ENCODE measurements at places on chromosomes 5 and 9.

- no peak for DNase-seq
Observed at GRCh38 chr9:133711428-133712220, 26.5 kb downstream of the SARDH start.

GRCh38 chr5:96978812-96979449 lies 43.1 kb downstream of the LNPEP start:
- DNase-seq, result no peak

- DNase-seq, result no peak
Observed at GRCh38 chr5:51392689-51393199, 9.5 kb downstream of the ISL1 start.

- DNase-seq, result no peak
Observed at GRCh38 chr5:170307575-170308465, 10.2 kb upstream of the LCP2 start.

DNA sequence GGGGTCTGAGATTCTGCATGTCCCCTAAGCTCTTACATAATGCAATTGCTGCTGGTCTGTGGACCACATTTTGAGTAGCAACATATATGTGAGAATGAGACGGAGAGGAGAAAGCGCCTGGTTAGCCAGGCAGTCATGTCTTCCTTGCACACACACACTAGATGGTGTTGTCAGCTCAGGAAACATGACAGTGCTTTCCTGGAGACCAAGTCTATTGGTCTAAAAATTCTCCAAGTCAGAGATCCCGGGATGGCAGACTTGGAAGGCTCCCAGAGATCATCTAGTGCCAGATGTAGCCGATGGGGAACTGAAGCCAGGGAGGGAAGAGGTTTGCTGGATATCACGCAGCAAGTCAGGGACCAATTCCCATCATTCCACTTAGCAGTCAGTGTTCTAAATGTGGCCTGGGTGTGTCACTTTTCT lies 53.4 kb downstream of the GALNT12 start:
- no peak for DNase-seq
